ENCODE measurements at places on chromosomes 1 and 21.

DNA sequence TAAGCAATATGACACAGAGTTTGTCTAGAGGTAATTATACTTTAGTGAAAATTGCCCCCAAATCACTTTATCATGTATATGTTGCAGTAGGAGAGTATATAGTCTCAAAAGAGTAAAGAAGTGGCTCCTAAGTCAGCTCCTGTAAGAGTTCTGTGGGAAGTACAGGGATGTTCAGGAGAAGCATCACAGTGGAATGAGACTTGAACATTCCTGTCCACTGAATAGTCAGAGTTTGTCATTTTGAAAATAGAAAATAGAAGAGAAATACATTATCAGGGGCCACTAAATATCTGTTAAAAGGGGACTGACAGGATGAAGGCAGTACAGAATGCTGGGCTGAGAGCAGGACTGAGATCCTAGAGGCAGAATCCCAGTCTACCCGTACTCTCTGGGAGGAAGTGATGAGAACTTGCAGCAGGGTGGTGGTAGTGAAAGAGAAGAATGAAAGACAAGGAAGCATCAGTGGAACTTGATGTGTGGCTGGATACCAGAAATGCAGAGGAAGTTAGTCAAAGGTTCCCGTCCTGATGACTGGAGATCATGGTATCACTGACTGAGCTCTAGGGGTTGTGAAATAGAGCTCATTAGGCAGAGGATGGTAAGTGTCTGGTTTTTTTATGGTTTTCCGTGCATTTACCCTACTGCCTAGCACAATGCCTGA, 153.4 kb downstream of the FMN2 start:
- no peak for DNase-seq

DNA sequence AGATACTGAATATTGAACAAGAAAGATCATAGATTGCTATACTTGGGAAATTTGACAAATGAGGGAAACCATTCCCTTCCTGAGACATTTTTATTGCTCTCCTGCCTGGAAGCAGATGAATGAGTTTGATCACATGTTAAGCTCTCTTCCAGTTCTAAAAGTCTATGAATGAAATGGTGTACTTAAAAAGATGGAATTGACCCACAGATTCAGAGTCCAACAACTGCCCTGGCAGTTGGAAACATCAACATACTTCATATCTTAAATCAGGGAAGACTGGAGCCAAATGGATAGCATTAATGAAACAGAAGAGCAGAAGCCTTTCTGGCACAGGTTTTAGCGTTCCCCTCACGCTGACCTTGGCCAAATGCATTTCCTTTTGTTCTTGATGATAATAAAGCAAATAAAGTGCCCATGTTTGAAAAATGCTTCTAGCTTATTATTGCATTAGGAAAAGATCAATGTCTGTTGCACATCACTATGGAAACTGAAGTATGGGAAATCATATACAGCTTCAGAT, 142.6 kb downstream of the ESRRG start:
- no peak for DNase-seq

- DNase-seq, result no peak
These were observed 61.2 kb downstream of the TOR1AIP2 start for GRCh38 chr1:179816196-179816960.

DNA sequence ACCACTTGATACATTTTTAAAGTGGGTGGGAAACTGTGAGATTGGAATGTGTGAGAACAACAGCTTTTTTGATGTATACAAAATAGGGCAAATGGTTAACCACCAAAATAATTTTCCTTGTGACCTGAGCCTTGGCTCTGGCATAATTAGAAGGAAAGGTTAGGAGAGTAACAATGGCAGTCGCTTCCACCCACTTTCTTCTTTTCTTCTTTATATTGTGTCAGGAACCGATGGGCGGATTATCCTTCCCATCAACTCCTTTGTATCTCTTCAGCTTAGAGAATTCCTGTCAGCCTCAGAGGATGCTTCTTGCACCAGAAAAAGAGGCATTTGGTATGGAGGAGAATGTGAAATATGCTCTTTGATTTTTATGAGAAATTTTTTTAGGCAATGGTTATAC, 90.6 kb downstream of the SDCCAG8 start:
- no peak for DNase-seq

GRCh38 chr1:42195841-42196240, 31.3 kb upstream of the GUCA2A start:
- no peak for DNase-seq

DNA sequence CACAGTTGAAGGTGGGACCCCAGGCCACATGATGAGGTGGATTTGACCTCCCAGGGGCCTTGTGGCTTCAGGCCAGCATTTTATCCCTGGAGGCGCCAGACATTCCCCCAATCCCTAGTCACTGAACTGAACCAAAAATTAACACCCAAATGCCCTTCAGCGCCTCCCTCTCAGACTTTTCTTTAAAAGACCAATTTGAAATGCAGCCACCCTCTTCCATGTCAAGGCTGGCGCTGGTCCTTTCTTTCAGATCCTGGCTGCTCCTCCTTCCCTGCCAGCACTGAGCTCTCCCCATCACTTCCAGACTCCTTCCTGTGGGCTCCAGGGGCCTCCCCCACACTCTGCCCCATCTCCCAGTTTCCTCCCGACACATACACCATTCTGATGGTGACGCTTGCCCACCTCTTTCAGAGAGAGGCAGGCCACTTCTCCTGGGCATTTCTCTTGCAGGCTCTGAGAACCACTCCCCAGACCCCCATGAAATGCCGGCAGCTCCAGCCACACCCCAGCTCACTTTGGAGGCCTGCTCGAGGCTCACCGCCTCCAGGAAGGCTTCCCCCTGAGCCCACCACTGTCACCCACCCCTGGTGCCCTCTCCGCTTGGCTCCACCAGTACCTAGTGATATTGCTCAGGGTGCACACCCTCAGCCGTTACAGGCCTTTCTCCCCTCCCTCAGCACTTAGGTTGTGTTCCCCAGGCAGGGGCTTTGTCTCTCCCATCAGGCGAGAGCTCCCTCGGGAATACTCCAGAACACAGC, 27.0 kb downstream of the NAV1 start:
- DNase-seq, result no peak

- no peak for DNase-seq
These were observed 110.1 kb downstream of the HMGB4 start for GRCh38 chr1:33973799-33974545.

GRCh38 chr1:65011983-65012382, 45.6 kb upstream of the JAK1 start:
- DNase-seq, result no peak

DNA sequence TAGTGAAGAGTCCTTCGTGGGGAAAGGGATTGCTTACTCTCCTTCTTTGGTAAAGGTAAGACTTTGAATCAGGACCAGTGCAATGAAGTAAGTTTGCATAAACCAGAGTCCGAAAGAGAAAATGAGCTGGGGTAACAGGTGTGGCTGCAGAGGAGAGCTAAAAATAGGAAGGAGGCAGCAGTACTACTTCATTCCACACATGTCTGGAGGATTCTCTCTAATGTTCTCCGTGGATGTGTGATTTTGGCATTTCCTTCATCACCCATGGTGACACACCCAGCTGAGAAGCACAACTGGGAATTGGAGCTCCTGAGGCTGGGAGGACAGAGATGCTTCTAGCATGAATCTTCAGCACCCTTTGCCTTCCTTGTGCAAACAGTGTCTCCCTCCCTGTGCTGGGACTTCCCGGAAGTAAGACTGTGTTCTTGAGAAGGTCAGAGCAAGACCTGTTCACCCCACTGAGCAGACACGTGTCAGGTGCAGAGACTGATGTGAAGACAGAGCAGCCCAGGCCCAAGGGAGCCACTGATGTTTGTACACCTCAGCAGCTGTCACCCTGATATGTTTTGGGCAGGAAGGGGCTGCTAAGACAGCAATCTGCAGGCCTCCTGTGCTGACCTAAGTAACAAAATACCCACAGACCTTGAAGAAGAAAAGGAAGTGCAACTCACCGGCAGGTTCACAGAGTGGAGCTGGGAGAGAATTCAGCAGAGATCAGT, 13.3 kb downstream of the FCRL1 start:
- no peak for DNase-seq

DNA sequence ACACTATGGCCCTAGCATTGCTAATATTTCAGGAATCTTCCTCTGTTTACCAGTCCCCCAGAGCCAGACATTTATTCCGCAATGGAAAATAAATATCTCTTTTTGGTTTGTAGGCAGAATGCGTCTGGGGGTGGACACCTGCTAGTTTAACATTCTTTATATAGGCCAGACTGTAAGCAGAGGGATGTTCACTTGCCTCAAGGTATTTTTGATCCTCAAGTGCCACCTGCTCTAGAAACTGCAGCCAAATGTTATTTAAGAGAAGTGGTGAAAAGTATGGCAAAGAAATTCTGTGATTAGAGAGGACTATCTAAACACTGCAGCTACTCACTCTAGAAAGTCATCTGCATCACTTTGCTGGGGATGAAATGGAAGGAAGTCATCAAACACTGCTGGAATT, 164.7 kb downstream of the NEGR1 start:
- DNase-seq, result no peak

GRCh38 chr1:169109561-169110134, 3.2 kb downstream of the ATP1B1 start:
- DNase-seq, result peak; percentile 90

GRCh38 chr1:6245869-6246496, 2.0 kb downstream of the HES3 start:
- peak; percentile 68 for DNase-seq

DNA sequence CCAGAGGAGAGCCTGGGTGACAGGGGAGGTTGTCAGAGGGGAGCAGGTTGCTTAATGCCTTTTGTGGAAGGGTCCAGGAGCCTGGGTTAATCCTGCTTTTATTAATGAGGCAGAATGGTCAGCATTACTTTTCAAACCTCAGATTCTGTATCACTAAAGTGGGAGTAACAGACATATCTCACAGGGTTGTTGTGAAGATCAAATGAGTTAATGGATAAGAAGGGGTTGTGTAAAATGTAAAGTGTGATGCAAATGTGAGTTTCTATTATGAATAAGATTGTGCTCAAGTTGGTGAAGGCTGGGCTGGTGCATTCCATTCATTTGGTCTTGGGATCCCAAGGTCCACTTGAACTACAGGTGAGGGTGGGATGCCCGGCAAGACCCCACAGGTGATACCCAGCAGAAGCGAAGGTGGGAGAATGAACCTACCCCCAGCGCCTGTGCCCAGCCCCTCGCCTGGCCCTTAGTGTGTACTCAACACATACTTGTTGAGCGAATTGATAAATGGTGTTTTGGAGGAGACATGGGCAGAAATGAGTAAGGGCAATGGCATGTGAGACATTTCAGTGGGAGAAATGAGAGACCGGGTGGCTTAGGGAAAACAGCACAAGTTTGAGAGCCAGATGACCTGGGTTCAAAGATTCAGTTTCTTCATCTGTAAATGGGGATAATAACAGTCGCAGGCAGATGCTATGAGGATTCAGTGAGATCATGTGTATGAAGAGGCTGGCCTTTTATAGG, 6.2 kb downstream of the SLC26A9 start:
- peak; percentile 67 for DNase-seq

GRCh38 chr1:66182551-66183178, 351.3 kb upstream of the SGIP1 start:
- DNase-seq, result no peak

GRCh38 chr1:34896612-34897011, 32.8 kb downstream of the DLGAP3 start:
- DNase-seq, result no peak

DNA sequence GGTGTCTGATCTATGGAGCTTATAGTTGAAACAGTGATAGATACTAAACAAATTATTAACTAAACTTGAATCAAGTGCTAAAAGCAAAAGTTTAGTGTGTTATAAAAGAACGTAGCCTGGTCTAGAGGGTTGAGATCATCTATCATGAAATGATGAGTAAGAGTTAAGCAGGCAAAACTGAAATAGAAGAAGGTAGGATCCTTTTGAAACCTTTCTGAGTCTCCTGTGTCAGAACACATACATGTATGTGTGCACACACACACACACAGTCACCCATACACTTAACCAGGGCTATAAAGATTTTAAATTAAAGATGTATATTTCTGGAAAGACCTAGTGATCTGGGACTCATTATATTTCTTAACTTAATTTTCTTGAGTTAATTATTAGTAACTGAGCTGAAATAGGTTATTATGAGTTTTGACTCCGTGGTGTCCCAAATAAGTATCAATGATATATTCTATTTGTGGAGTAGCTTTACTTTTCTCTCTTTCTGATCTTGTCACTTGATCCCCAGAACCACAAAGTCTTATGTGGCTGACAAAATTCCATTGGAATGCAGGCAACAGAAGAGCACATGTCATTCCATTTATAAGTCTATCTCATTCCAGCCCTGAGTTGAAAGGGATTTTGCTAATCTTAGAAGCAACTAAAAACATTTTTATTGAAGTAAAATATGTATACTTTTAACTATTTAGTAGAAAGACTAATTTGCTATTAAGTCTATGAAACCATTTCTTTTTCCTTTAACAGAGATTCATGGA, 70.7 kb downstream of the PRRX1 start:
- peak; percentile 13 for DNase-seq

Measured in mesendoderm (in vitro differentiated cells).